M059J (cell line): ENCODE measurements at places on chromosomes 1 and 21. TPM values are rescaled to one million over a fixed set of nuclear protein-coding genes. Genes with fewer than 3 reads are reported as not detected.
A peak's percentile ranks its signal among the peaks of the same experiment; 100 is the strongest.

DNA sequence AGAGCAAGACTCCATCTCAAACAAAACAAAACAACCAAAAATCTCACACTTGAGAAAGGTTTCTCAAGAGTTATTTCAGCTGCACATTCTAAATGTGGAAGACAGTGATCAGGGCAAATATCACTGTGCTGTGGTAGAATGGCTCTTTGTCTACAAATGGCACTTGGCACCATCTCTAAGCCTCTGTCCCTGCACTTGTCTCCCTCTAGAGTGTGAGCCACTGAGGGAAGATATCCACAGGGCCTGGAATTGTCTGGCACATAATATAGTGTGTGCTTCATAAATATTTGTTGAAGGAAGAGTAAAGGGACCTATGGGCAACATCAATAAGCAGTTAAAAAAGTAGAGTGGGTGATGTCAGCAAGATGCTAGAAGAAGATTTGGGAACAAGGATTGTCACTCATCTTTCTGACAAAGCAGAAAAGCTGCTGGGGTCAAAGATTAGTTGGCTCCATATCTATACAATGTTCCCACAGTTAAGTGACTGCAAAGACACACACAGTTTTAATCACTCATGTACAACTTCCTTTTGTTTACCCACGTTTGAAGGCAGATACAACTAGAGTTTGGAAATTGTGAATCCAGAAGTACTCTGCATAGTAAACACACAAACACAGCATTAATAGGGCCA is 19.1 kb downstream of the CD101 start:
- DNase-seq = no peak

Gene TCHH
- total RNA-seq = not detected in 2 replicates

GRCh38 chr1:57947471-57947870 is 523.6 kb upstream of the DAB1 start:
- DNase-seq = no peak

GRCh38 chr1:155083052-155083541 is 4.5 kb downstream of the EFNA3 start:
- no peak for DNase-seq

DNA sequence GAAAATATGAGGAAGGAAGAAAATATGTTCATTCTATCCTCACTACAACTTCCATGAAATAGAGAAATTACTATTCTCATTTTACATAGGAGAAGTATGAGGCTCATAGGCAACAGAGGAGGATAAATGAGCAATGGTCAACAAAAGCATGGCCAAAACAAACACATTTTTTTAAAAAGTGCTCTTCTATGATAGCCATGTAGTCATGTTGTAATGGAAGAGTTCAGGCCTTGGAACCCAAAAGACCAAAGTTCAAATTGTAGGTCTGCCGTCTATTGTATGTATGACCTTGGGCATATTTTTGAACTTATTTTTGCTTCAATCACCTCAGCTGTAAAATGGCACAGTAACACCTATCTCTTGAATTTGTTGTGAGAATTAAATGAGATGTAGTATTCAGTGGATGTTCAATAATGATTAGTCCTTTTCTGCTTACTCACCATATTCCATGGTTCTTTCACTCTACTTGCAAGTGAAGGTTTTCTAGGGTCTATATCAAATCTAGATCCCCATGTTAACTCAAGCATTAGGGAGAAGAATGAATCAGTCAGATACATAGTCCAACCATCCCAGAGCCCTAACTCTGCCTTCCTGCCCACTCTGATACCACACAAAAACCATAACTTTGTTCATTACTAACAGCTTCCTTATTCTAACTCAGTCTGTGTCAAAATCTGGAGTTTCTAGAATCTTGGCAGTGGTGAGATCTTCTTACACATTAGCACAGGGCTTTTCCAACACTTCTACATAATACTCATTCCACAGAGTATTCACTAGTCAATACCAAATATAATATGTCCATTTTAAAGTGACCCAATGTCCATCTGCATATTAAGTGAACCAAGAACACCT is 353.2 kb downstream of the PLPP3 start:
- no peak for DNase-seq

GRCh38 chr1:229848752-229849677 is 218.0 kb upstream of the GALNT2 start:
- DNase-seq = peak; percentile 35

DNA sequence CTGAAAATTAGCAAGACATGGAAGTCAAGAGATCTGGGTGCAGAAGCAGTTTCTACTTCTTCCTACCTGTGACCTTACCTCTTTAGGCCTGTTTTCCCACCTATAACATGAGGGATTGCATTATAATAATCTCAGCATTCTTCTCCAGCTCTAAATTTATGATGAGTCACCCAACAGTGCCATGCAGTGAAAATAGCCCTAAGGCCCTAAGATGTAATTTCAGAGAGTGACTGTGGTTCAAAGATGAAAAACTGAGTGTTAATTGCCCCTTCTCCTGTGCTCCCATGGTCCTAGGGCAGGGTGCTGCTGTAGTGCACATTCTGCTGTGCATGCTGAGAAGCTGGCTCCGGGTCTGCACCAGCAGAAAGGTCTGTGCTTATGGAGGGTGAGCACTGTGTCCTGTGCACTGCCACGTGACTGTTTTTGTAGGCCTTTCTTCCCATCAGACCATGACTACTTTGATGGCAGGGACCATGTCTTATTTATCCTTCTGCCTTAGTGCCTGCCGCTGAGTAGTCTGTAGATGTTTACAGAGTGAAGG is 29.7 kb downstream of the JUN start:
- peak; percentile 71 for DNase-seq
